HuH-7 (cell line): ENCODE measurements at places on chromosomes 11 and 22.

- no peak for DNase-seq
Measured at GRCh38 chr11:120394119-120394518, 57.9 kb downstream of the ARHGEF12 start.

DNA sequence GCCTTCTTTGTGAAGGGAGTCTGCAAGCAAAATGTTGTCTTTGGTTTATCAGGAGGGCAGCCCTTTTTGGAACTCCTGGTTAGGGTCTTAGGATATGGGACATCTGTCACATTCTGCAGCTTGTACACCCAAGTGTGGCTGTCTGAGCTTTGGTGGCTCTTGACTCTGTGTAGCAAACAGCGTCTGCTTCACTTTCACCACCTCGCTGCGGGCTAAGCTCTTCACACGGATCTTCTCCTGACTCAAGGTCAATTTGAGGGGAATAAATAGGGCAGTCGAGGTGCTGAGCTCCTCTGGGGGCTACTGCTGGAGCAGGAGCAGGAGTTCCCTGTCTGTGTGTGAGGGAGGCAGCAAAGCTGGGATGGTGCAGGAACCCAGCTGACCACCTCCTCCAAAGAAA is 10.6 kb downstream of the MICAL2 start:
- no peak for DNase-seq

DNA sequence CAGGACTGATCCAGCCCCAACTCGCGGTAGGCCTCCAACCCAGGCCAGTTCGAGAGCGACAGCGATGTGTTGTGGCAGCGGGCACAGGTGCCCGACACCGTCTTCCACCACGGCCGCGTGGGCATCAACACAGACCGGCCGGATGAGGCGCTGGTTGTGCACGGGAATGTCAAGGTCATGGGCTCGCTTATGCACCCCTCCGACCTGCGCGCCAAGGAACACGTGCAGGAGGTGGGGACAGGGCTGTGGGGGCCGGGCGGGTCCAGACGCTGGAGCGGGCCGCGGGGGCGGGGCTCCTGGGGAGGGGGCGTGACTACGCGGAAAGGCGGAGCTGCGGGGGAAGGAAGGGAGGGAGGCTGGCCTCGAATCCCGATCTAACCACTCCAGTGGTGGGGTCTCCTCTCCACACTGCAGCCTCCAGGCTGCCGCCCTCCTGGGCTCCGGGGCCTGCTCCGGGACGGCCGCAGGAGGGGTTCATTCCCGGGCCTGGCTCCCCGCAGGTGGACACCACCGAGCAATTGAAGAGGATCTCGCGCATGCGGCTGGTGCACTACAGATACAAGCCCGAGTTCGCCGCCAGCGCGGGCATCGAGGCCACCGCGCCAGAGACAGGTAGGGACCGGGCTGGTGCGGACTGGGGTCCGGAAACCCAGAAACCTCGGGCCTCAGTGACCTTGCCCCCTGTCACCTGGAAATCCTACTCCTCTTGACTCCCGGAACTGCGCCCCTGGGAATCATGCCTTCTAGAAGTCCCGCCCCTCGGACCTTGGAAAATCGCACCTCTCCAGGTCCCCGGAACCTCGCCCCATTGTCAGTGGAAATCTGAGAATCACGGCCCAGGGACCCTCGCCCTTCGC is 14.9 kb downstream of the TMEM258 start:
- DNase-seq, result no peak

- no peak for DNase-seq
Measured at GRCh38 chr11:67419325-67420049, 4.0 kb downstream of the CARNS1 start.

DNA sequence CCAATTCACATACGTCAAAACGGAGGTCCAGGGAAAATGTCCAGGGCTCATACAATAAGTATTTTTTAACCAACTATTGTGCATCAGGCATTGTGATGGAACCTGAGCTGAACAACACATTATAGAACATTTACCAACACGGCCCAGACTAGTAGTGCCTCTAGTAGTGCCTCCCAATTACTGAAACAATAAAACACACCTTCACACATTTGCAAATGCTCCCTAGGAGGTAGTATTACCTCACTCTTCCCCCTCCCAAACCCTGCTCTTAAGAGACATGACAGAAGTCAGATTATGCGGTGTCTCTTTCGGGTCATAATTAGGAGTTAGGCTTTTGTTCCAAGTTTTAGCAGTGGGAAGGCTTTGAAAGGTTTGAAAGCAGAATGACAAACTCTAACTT is 61.1 kb downstream of the PAK1 start:
- DNase-seq, result no peak

DNA sequence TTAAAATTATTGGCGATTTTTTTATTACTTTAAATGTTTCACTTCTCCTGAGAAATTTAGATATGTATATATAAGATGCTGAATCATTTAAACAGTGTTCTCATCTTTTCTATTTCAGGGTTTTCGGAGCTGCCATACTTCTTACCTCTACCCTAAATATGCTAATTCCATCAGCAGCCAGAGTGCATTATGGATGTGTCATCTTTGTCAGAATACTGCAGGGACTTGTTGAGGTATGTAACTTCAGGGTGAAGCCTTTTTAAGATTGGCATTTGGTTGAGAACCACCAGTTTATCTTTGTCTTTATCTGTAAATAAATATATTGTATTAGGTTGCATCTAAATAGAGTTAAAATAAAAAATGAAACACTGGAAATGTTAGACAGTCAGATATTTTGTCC is 21.1 kb downstream of the SLC17A6 start:
- no peak for DNase-seq

GRCh38 chr11:73154178-73154577 is 12.1 kb upstream of the FCHSD2 start:
- no peak for DNase-seq

DNA sequence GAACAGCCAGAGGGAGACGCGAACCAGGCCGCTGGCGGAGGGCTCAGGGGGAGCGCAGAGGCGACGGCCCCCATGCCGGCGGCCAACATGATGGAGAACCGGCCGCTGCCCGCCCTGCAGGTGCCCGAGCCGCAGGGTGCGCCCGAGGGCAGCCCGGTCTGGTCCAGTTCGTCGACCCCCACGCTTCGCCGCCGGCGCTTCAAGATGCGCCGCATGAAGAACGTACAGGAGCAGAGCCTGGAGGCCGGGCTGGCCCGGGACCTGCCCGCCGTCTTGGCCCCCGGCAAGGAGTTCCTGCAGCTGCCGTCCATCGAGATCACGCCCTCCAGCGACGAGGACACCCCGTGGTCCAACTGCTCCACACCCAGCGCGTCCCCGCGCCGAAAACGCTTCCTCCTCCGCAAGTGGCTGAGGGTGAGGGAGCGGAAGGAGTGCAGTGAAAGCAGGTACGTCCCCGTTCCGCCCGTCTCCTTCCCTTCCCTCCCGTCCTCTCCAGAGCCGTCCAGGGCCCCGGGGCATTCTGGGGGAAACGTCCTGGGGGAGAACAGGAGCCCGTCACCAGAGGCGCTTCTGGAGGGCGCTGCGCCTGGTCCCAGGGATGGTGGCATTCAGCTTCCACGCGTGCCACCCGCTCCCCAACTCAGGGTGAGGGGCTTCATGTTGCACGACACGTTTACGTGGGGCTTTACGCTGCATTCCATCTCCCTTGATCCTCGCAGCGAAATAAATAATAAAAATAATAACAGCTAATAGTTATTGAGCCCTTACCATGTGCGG is 840 bp downstream of the GRAMD1B start:
- no peak for DNase-seq

- no peak for DNase-seq
Measured at GRCh38 chr11:120974965-120975364, 48.9 kb upstream of the TBCEL start.

- no peak for DNase-seq
Measured at GRCh38 chr11:19244084-19244483, 3.3 kb upstream of the E2F8 start.

DNA sequence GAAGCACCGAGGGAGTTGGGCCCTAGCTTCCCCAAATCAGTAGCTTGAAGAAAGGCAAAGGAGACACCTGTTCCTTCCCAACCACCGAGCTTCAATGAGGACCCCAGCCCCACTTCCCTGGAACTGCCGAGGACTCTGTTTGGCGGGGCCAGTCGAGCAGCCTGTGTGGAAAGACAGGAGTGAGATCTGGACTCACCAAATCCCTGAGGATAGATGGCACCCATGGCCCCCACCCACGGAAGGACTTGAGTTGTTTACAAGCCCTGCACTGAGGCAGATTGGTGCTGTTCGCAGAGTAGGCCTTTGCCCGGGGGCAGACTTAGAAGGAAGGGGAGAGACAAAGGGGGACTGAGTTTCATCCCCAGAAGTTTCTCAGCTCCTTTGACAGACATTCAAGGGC is 64.6 kb downstream of the FEZ1 start:
- no peak for DNase-seq

DNA sequence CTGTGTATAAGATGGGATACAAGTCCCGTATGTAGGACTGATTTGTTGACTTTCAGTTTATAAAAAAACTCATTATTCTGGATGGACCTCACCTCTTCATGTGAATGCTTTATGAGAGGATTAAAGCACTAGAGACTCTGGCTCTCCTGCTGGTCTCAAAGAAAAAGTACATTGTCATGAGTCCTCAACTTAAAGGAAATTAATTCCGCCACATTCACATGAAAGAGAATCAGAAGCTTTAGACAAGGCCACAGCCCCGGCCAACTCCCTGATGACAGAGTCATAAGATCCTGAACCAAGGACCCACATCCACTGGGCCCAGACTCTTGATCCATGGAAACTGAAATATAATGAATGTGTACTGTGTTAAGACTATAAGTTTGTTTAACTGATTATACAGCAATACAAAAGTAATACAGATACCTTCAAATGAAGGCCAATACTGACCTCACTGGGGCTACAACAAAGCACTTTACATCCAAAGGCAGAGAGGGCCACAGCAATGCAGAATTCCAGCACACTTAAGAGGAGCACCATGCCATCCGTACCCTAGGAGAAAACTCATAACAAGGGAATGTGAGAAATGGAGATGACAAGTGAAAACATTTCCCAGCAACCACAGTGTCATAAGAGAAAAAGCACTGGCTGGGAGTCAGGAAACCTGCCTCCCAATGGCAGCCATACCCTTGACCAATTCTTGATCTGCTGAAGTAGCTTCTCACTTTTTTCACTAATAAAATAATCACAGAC is 25.4 kb upstream of the MS4A6A start:
- no peak for DNase-seq

DNA sequence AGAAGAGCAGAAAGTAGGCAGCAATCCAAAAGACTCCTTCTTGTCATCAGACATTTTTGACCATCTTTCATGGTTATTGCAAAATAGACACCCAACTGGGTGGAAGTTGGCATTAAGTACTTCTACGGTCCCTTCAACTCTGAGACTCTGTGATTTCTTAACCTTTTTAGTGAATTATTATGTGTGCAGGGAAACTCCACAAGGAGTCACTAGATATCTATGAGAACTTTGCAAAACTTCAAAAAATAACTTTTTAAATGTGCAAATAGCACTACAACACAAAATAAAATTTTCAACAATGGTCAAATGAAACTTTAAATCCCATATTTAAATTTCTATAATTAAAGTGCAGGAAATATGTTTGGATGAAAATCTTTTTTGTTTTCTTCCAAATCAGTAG is 88.7 kb downstream of the SLC17A6 start:
- no peak for DNase-seq

DNA sequence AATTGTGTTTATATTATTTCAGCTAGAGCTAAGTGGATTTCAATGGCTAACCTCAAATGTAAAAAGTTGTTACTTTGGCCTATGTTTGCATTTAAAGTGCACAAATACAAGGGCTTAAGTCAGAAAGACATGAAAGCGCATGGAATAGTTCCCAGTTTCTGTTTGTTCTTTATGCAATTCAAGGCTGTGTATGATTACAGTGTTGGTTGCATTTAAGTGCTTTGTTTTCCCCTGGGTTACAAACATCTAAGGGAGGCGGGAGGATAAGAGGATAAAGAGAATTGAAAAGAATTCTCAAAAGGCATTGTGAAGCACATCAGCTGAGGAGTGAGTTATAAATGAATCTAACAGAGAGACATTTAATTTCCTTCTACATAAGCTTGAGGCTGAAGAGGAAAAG is 453.4 kb downstream of the NTM start:
- DNase-seq, result no peak

GRCh38 chr11:117489999-117490679 is 162.5 kb downstream of the CEP164 start:
- no peak for DNase-seq

DNA sequence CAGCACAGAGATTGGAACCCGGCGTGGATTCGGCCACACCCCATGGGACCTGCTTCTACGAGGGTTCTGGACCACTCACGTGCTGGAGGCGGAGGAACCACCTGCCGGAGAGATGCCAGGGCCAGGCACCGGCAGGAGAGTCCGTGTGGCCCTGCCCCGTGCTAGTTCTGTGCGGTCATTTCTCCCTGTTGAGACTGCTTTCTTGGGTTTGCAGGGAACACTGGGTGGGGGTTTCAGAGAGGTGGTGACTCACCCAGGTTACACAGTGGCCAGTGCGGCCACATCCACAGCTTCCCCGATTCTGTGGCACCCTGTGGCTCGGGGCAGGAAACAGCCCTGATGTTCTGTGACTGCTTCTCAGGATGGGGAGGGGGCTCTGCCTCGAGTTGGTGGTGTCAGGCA is 3.6 kb upstream of the PHLDA2 start:
- DNase-seq, result no peak

DNA sequence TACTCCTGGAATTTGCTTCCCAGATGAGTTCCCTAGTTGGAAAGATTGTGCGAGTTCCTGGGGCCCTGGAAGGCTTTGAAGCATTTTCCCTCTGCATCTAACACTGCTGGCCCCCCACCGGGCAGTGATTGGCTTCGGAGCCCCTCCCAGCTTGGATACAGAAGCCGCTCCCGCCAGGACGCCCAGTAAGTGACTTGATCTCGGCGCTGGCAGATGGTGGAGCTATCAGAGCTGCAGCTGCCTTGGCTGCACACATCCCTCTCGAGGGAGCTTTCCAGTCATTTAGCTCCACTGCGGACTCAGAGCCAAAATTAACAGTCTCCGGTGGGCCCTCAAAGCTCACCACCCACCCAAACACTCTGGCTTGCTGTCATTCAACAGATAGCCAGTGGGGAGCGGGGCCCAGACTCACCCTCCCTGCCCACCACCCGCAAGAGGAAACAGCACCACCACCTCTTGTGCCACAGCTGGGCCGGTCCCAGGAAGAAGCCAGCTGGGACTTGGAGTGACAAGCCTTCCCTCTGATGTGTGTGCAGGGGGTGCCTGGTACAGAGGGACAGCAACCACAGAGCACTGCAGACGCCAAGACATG is 162.3 kb downstream of the TRIM29 start:
- no peak for DNase-seq

DNA sequence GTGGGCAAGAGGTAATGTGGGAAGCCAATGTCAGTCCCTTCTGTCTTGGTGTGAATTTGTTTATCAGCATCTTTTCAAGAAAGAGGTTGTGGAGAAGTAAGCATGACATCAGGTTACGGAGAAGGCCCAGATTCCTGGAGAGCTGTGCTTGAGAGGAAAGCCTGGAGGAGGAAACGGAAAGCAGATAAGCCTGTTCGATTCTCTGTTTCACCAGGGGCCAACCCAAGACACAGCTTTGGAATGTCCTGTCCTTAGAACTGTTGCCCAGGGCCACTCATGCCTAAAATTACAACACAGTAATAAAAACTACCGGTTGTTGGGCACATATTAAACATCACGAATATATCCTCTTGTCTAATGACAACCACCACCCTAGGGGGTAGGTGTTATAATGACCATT is 148.5 kb downstream of the NAV2 start:
- no peak for DNase-seq
